ENCODE measurements at places on chromosomes 7 and 10.

DNA sequence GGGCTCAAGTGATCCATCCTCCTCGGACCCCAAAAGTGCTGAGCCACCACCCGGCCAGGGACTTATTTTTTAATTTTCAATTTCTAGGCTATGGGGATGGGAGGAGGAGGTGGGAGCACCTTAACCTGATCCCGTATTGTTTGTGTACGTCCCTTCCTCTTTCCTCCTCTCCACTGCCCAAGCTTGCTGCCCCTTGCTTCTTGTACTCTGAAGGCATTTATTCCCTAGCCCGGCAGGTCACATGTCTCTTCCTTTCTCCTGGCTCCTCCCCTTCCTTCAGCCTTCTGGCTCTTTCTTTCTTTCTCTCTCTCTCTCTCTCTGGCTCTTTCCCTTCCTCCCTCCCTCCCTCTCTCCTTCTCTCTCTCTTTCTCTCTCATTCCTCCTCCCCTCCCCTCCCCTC lies 56.0 kb downstream of the COL26A1 start:
- no peak for DNase-seq

DNA sequence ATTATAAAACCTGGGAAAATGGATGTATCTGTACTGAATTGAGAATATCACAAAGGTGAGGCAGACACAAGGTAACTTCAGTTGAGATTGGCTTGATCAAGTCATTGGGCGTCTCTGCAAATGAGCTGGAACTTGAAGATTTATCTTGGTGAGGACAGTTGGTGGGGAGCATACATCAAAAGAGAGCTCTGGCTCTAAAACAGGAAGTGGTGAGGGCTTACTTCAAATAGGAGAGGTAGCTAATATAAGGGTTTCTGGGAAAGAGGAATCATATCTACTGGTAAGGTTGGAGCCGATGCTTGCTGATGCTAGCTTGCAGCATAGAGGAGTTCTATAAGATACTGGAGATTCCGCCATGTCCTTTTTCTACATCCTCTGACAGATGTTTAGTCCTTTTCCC lies 39.9 kb upstream of the FGL2 start:
- DNase-seq, result no peak

DNA sequence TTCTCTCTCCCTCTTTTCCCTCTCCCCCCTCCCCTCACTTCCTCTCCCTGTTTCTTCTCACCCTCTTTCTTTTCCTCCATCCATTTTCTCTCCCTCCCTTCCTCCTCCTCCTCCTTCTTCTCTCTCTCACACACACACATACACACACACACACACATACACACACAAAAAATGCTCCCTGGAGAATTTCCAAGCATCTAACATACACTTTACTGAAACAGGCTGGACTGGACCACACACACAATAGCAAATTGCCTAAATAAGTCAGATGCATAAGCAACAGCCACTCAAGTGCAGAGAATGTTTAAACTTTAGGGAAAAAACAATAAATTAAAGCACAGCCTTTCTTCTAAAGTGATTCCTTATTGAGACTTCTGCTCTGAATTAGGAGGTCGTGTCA lies 267.7 kb downstream of the FGFR2 start:
- no peak for DNase-seq

DNA sequence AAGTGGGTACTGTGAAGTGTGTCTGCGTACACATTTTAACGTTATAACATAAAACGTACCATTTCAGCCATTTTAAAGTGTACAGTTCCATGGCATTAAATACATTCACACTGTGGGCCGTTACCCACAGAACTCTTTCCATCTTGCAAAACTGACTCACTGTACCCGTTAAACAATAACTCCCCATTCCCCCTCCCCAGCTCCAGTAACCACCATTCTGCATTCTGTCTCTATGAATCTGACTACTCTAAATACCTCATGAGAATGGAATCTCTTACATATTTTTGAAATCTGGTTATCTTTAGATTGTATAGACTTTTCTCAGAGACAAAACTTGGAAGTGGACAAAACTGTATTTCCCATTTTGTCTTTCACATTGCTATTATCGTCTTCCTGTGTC lies 9.3 kb downstream of the ARL3 start:
- DNase-seq, result peak; percentile 82

DNA sequence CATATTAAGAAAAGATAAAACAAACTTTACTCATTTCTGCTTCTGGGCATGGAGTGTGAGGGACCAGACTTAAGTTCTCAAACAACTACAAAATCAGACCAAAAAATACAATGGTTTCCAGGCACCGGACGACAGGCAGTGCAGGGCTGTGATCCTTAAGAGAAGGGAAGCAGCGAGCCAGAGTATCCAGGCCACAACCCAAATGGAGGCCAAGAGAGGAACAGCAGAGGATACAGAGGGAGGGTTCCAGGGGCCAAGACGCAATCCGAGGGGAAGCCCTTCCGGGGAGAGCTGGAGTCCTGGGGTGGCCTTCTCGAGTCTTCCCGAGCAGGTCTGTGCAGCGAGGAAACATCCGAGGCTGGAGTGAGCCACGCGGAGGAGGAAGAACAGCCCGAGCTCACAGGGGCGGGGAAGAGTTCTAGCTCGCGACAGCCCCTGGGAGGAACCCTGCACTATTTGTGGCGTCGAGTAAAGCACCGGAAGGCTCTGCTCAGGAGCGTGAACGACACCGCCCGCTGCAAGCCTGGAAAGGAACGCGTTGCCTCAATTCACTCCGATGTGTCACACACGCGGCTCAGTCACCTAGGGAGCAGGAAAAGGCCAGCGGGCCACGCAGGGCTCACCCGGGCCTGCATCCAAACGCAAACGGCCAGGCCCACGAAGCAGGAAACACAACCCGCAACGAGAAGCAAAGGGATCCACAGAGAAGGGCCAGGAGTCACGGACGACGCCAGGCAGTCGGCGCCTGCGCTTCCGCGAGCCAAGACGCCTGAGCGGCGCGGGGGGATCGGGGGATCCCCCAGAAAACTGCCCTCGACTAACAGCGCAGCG lies 933 bp upstream of the RNF32 start:
- DNase-seq, result no peak

- no peak for DNase-seq
These were observed 78.5 kb downstream of the CREB5 start for GRCh38 chr7:28490831-28491230.

DNA sequence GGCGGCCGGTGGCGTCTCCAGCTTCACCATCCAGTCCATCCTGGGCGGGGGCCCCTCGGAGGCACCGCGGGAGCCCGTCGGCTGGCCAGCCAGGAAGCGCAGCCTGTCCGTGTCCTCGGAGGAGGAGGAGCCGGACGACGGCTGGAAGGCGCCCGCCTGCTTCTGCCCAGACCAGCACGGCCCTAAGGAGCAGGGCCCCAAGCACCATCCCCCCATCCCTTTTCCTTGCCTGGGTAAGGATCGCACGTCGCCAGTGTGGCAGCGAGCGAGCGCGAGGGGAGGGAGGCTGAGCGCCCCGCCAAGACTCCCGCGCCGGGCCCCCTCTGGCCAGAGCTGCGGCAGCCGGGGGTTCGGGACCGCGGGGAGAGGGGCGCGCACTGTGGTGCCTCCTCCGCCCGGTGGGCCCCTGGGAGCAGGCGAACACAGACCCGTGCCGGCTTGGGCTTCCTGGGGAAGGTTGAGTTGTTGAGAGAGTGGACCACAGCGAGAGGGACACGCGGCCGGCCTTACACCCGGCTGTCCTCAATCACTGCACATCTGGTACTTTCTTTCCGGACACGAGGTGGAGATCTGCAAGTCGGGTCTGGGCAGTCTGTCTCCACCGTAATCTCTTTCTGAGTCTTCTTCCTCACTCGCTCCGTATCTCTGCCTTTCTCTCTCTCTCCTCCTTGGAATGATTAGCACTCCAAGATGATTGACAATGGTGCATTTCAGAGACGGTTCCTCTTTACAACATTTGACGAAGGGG lies 652 bp downstream of the HMX2 start:
- no peak for DNase-seq

DNA sequence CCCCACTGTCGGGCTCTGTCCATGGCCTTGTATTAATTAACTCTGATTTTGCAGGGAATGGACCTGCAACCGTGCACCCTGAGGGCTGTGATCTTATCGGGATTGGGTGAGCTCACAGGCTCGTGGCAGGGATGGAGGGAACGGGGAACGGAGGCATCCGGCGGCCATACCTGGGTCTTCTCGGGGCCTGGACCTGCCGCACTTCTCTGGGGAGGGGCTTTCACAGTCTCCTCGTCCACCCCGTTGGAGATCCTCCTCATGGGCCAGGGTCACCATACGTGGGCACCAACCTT lies 57.5 kb upstream of the SHH start:
- DNase-seq, result no peak

- no peak for DNase-seq
These were observed 138.9 kb downstream of the EGFR start for GRCh38 chr7:55157764-55158105.

DNA sequence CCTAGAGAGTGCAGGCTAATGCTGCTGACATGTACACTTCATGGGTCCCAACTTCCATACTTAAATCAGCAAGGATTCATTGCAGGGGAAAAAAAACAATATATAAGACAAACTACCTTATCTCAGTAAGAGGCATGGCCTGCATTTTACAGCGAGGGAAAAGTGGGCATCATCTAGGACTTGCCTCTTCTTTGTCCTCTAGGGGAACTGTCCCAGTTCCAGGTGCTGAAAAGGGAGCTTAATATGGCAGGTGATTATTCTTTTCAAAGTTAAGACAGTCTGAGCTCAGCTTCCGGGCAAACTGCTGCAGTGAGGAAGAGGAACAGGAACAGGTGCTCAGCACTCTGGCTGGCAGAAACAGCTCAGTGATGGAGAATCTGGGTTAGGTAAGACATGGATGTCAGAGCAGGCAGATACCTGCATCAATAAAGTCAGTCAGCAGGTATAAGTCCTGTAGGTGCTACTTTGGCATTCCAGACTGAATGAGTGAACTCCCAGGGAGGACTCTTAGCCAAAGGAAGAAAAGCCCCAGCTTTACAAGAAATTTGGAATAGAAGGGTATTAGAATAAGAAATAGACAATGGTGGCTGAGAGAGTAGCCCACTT lies 147.2 kb downstream of the TMEM178B start:
- no peak for DNase-seq

DNA sequence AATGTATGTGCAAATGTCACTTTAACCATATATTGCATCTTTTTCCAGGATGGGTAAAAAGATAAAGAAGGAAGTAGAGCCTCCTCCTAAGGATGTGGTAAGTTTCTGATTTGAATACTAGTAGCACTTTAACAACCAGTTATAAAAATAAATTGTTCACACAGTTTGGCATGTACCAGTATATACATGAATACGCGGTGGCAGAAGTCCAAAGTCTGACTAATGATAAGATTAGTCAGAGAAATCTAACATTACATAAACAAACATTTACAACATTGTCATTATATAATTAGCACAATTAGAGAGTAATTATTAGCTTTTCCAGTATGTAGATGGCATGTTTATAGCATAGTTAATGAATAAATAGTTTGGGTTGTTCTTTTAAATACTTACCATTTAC lies 4.1 kb downstream of the ARMC3 start:
- peak; percentile 57 for DNase-seq

DNA sequence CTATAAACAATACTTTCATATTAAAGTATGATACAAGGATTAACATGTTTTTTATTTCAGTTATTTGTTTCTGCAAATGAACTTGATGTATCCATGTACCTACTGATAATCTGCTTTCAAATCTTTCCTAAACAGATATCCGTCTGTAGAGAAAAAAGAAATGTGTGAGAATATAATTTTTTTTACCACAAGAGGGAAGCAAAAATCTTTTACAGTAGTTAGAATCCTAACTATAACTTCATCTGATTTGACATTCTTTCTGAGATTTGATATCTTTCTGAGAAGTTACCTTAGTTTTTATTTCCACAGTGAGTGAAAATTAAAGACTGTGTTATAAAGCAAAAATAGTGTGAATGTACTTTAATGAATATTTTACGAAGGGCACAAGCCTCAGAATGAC lies 203.9 kb upstream of the PCLO start:
- DNase-seq, result no peak

DNA sequence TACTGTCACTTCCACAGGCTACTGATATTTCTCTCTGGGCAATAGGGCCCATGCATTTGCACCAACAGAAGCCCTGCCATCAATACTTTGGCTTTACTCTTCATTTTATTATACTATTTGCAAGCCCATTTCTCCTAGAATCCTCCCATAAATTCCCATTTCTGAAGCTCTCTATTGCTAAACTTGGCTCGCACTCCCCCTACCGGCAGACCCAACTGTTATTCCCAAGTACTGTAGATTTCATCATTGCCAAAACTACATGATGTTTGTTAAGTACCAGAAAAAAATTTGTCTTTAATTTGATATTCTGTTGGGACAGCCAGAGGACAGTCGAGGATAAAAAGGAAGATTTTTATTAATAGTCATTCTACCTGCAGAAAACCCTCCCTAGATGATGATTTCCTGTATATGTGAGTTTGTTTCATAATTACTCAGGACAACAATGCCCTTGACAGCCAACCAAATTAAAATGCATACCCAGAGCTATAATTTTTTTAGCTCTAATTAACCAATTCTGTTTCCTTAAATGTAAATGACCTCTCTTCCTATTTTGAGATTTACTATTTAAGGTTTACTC lies 298.6 kb downstream of the REEP3 start:
- DNase-seq, result peak; percentile 44

DNA sequence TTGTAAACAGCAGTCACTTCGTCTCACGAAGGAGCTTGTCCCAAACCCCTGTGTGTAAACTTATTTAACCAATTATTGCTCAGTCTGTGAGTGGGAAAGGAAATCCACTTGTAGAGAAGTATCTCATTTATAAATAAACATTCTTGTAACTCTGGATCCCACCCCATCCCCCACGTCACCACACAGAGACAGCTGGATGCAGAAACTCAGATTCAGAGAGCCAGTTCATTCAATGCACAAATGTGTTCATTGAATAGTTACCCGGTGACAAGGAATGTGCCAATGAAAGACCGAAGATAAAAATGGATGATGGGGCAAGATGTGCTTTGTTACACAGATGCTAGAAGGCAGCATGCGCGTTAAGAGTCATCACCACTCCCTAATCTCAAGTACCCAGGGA lies 8.3 kb upstream of the OCM start:
- peak; percentile 10 for DNase-seq

- DNase-seq, result peak; percentile 31
These were observed 36.2 kb upstream of the GTF2IRD1 start for GRCh38 chr7:74417419-74417971.

- no peak for DNase-seq
These were observed 66.8 kb downstream of the ZNF503 start for GRCh38 chr10:75334720-75335119.

GRCh38 chr10:28940158-28940888 lies 263.0 kb downstream of the BAMBI start:
- DNase-seq, result no peak

GRCh38 chr10:125172694-125173093 lies 12.3 kb upstream of the CTBP2 start:
- DNase-seq, result no peak

- no peak for DNase-seq
These were observed 653.9 kb upstream of the FOXK1 start for GRCh38 chr7:4028221-4028620.

DNA sequence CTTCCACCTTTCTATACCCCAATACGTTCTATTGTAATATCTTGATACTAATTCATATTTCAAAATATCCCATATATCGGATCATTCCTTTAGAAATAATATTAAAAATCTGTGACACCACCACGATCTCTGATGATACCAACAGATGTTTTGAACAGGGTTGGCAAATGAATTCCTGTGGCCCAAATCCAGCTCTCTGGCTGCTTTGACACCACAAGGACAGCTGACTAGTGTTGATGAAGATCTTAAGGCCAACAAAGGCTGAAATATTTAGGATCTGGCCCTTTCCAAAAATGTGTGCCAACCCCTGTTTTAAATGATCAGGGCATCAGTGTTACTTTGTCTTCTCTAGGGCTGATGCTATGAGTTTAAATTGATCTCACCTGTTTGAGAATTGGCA lies 380.7 kb upstream of the PFKP start:
- DNase-seq, result no peak

All from astrocyte (in vitro differentiated cells and primary cell).